Activated T-helper 9 cell treated with anti-CD3 and anti-CD28 coated beads, Interleukin-2, amount 50 U/mL, for 16 hours (primary cell): ENCODE measurements at places on chromosomes 4 and X.

GRCh38 chr4:101292214-101292613 is 55.1 kb downstream of the PPP3CA start:
- DNase-seq: no peak

GRCh38 chr4:5717449-5718158 is 6.6 kb downstream of the EVC start:
- no peak for DNase-seq

GRCh38 chrX:40207626-40208025 is 109.9 kb upstream of the BCOR start:
- DNase-seq: no peak

DNA sequence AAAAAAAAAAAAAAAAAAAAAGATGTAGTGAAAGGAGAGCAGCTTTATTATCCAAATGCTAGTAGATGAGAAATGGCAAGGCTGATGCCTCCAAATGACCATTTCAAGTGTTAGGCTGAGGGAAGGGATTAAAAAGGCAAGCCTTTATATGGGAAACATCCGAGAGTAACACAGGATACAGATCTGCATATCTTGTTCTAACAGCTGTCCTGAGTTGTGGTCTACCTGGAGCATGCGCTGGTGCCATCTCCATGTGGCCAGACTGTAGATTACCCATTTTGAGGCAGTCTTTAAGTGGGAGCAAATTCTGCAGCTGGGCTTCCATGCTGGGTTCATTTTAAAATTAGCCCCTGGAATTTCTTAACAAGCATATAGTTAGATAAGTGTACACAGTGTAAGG is 26.0 kb upstream of the ELF2 start:
- DNase-seq: no peak

- DNase-seq: no peak
These were observed 64.0 kb downstream of the ELOVL6 start for GRCh38 chr4:110134269-110134869.

GRCh38 chr4:36757580-36758311 is 476.3 kb downstream of the DTHD1 start:
- no peak for DNase-seq

DNA sequence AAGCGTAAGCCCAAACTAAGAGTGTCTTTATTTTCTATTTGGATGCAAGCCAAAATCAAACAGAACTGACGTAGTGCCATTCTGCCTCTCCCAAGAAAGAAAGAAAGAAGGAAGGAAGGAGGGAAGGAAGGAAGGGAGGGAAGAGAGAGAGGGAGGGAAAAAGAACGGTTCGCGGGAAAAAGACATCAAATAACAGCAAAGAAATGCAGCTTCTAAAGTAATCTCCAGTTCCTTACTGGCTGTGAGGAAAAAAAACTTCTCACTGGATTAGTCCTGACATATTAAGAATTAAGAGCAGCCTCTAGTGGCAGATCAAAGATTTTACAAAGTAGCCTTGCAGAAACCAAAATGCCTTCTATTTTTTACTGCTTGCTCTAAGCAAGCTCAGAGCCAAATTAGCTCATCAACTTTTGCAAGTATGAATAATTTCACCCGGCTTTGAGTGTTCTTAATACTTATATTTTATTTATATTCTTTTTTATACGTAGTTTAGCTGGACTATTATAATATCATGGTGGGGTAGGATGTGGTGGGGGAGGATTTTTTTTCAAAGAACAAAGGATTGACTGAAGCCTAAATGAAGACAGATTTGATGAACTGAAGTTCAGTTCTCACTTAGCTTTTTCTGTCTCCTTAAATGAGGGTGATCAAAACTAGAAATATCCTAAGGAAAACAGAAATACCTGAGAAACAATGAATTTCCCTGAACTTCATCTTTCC is 36.6 kb downstream of the PITX2 start:
- DNase-seq: no peak

GRCh38 chrX:102155806-102156179 is at the start of gene BEX5:
Gene BEX5 (minus strand): TSS chrX:102155977. CDS start chrX:102154265, 1,712 bp downstream.
- peak; percentile 37 for DNase-seq

DNA sequence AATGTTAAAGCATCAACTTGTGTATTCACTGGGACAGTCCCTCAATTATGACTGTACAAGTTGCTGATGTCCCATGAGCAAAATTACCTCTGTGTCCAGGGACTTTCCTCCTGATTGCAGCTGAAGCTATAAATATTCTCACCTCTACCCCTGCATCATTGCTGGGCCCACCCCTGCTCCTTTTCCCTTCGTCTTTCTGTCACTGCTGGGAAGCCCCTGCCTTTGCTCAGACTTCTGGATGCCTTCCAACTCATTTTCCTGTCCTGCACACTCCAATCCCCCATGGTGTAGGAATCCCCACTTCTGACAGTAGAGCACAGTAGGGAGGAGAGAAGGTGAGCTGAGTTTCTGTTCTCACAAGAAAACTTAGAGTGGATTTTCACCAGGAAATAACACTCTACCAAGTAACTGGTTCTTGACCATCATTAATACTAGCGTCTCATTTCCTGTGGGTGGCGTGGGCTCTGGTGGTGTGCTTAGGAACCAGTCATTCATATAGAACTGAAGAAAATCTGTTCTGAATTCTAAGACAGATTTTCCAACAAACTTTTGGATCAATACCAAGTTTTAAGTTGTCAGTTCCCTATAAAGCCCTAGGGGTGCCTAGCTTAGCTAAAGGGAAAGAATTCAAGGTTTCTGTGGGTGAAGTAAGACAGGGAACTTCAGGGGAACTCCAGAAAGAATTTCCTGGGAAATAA is 136.2 kb upstream of the MED14 start:
- DNase-seq: no peak

GRCh38 chr4:114396808-114397207 is 201.8 kb upstream of the UGT8 start:
- DNase-seq: no peak

DNA sequence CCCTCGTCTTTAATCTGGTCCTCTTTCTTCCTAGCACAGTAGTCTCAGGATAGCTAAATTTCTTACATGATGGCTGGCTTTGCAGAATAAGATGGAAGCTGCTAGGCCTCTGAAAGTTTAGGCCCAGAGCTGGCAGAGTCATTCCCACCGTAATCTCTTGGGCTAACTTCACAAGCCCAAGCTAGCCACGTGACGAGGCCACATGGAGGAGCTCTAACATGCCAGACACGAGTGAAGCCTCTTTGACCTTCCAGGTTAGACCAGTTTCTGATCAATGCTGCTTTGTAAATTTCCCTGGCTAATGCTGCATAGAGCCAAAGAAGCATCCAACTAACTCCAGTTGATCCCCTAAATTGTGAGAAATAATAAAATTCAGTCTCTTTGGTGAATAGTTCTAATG is 9.5 kb upstream of the CENPE start:
- no peak for DNase-seq

DNA sequence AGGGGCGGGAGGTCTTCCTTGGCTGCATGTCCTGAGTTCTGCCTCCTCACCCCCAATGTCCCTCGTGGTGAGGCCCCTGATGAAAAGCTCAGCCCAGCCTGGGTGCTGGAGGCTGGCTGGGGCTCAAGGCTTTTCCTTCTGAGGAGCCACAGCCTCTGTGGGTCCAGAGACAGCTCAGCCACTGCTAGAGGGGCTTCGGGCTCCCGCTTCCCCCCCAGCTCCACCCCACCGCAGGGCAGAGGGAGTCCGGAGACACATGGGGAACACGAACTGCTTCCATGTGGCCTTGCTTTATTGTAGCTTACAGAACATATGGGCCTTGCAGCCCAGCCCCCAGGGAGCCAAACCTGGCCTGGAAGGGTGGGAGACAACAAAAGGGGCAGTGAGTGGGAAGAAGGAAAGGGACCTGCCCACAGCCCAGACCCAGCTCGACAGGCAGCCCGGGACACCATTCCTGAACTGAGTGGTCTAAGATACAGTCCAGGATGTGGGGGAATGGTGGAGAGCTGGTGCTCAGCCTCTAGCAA is 89.9 kb upstream of the NKX1-1 start:
- no peak for DNase-seq

DNA sequence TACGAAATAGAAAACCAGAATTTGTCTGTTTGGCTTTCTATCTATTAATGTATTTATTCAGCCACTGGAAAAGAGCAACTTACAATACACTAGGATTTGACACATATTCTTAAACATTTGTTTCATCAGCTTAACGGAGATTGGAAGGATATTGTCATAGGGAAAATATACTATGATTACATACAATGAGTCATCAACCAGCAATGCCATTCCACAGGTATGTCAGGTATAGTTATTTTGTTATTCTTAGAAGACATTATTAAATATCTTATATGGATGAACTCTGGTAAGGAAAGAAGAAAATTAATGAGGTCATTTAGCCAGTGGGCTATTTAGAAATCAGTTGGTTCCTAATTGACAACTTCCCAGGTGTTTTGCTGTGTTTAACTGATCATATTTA is 926.6 kb downstream of the STIM2 start:
- no peak for DNase-seq

DNA sequence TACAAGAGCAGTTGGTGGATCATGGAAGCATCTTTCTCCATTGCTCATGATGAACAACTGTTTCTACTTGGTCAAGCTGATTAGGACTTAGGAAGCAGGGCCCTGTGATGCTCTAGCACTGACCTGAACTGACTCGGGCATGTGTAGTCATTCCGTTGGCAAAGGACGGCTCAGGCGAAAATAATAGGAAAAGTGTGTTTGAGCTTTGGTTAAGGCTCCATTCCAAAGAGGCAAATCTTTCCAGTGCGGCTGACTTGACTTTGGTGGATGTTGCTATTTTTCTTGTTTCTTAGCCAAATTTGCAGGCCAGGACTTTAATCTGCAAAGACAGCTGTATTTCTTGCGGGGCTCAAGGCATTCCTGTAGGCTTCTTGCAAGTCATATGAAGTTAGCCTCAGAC is 39.5 kb downstream of the ZNF518B start:
- DNase-seq: no peak

DNA sequence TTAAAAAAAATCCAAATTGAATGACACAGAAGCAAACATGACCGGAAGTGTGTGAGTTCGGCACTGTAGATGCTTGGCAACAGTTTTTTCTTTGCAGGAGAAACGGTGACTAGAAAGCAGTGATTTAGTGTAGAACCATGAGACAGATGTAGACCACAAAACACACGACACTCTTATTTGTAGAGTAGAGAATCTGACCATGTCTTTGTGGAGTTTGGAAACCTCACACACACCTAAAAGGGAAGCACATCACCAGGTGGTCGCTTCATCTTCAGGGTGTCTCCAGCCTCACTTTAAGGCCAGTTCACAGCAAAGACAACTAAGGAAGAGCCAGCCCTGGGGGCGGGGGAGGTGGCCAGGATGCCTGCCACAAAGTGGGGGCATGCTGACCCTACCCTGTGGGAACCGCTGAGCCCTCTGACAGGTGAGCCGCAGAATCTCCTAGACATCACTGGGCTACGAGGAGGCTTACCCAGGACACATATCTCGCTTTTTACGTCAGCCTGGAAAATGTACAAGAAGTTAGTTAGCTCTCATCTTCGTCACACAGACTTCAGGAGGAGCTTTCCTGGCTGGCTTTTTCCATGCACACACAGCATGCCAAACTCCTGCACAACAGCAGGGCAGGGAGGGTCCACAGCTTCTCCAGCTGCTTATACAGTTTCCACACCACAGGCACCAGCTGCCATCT is 64.4 kb upstream of the PDLIM3 start:
- DNase-seq: no peak

DNA sequence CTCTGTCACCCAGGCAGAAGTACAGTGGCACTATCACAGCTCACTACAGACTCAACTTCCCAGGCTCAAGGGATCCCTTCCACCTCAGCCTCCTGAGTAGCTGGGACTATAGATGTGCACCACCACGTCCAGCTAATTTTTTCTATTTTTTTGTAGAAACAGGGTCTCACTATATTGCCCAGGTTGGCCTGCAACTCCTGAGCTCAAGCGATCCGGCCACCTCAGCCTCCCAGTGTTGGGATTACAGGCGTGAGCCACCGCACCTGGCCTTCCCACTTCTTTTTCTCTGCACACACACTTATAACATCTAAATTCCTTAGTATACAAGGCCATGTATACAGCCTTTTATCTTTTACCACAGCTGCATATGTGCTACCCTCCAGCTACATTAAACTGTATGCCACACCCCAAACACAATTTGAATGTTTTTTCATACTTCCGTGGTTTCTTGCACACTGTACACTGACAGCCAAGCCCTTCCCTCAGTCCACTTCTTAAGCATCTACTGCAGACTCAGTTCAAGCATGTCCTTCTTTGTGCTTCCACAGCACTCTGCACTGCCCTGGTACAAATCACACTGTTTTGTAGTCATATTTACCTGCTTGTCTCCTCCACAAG is 6.5 kb downstream of the SLC7A3 start:
- DNase-seq: no peak

- DNase-seq: no peak
These were observed 9.3 kb downstream of the ZNF185 start for GRCh38 chrX:152907084-152907651.

DNA sequence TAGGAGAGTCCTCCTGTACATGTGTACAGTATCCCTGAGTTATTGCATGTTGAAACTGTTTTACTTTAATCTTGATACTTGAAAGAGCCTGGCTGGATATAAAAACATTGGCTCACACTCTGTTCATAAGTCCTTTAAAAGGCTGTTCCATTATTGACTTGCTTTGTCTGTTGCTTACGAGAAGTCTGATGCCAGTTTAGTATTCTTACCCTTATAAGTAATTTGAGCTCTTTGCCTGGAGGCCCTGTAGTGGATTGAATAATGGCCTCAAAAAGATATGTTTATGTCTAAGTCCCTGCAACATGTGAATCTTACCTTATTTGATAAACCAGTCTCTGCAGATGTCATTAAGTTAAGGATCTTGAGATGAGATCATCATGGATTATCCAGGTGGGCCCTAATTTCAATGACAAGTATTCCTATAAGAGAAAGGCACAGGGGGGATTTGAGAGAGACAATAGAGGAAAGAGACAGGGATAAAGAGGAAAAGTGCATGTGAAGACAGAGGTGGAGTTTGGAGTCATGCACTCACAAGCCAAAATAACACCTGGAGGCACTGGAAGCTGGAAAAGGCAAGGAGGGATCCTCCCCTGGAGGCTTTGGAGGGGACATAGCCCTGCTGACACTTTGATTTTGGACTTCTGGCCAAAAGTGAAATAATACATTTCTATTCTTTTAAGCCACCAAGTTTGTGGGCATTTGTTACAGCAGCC is 98.1 kb downstream of the IRF2 start:
- DNase-seq: no peak

GRCh38 chr4:28469387-28469786 is 1608.7 kb downstream of the STIM2 start:
- no peak for DNase-seq

DNA sequence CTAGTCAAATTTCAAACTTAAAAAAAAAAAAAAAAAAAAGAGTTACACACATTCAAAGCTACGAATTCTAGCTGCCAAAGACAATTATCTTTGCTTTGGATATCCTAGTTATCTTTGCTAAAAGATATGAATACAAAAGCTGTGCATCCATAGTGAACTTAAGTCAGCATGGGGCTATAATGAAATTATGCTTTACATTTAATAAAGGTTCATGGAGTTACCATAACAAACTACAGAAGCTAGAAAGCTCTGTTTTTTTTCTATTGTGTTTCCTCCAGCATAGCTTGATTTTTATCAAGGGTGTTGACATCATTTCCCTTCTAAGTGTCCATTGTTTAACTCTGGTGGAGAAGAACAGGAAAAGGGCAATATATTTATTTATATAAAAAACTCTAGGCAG is 234.1 kb downstream of the ANKRD50 start:
- DNase-seq: no peak

- DNase-seq: no peak
These were observed 323.5 kb downstream of the FAM47A start for GRCh38 chrX:33808636-33809035.
